Stimulated activated CD8-positive, alpha-beta memory T cell treated with anti-CD3 and anti-CD28 coated beads, Interleukin-4, amount 100 ng/mL, for 1 hour (primary cell): ENCODE measurements at places on chromosomes 12 and 14.

DNA sequence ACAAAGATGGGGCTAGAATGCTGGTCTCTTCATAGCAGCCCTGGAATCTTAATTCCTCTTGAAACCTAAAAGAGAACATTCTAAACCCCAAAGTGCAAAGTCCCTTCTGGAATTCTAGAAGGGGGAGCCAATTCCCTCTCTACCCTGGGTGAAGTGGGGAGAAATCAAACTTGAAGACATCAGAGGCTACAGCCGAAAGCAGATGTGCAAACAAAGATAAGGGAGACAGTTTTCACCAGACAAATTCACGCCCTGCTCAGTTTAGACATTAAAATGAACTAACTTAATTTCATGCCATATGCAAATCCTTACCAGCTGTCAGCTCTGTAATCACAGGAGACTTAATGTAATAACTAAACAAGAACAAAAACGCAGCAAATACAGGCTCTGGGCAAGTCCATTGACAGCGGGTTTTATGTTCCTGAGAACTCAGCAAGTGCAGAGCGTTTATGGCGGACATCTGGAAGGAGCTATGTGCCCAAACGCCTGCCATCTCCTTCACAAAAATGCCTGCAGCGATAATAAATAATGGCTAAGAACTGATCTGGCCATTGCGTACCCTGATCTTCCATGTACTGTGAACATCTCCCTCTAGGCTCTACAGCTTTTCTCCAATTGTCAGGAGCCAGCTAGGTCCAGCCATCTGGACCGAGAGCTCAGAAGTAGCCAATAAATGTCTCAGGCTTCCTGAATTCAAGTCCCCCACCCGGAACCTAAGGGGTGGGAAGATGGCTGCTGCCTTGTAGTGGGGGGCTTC, 19.1 kb upstream of the FICD start:
- DNase-seq = no peak

DNA sequence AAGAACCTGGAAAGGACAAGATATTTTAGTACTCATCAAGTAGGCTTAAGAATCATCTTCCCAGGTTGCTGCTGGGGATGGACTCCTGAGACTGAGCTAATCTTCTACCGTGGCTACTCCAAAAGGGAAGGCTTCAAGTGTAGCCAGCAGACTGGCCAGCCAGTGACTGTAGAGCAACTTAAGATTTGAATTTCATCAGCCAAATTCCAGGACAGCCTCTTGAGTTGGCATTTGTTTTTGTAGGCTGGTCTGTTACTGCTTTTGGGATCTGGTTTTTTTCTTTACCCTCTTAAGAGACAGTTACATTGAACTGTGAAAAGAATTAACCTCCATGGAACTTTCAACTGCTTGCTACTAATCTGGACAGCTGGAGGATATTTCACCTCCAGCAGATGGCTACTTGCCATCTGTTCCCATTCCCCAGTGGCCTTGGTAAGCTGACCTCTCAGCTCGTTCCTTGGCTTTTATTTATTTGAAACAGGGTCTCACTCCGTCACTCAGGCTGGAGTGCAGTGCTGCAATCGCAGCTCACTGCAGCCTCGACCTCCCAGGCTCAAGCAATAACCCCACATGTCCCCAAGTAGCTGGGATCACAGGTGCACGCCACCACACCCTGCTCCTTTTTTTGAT, 20.7 kb downstream of the VTI1B start:
- DNase-seq = no peak

- no peak for DNase-seq
These were observed 222.5 kb downstream of the TMEM117 start for GRCh38 chr12:44058366-44058765.

DNA sequence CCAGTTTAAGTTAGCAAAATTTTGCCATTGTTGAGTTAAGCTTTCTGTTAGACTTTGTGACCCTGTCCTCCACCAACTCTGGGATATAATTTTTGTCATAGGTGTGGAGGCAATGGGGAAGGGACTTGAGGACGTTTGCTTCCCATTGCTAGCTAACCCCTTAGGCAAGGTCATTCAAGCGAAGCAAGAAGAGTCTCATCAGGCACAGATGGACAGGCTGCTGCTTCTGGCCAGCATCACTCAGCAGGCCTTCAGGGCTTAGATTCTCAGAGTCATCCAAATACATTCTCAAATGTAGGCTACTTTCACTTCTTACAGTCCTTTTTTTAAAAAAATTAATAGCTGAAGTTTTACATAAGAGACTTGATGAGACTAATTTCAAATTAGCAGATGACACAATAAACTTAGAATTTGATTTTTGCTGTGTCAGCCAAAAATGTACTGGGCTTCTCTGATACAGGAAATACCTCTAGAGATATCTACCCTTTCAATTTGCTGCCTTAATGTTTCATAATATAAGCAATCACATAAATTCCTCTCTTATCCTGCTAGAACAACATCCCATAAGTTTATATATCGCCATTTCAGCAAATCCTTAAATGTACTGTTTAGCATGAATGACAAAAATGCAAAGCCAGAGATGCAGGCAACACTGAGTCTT, 875.2 kb downstream of the FLRT2 start:
- DNase-seq = no peak

- DNase-seq = no peak
These were observed 105.1 kb upstream of the TMEM260 start for GRCh38 chr14:56474419-56475022.

DNA sequence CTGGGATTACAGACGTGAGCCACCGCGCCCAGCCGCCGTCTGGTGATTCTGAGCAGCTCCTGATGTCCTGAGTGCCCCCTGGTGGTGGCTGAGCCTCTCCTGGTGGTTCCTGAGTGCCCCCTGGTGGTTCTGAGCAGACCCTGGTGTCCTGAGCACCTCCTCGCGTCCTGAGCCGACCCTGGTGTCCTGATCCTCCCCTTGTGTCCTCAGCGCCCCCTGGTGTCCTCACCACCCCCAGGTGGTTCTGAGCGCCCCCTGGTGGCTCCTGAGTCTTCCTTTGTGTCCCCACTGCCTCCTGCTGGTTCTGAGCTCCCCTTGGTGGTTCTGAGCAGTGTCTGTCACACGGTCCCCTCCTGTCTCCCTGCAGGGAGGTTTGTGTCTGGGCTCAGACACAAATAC, 1304.9 kb downstream of the TMEM121 start:
- no peak for DNase-seq

DNA sequence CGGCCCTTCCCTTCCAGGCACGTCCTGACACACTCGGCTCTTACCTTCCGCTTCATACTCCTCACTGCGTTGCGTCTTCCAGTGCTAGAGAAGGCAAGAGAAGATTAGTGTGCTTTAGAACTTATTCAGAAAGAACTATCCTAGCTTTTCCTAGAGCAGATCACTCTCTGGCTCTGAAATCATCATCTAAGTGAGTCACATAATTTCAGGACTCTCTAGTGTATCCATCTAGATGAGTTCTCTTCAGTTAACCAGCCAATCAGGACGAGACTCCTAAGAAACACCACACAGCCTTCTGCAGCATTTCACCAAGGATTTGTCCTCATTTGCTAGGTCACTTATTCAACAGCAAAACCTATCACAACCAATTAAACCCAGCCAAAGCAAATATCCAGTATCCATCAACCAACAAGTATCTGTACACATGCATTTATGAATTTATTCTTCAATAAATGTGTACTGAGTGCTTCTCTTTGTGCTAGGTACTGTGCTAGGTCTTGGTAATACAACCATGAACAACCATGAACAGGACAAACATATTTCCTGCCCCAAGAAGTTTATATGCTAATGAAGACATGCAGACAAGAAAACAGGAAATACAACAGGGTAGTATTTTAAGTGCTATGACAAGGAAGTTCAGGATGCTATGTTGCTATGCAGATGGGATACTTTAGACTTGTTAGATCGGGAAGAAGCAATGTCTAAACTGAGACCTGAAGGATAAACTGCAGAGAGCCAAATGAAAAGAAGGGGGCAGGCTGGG, 52.1 kb downstream of the NIN start:
- no peak for DNase-seq

- no peak for DNase-seq
These were observed 498.9 kb downstream of the DIO2 start for GRCh38 chr14:79712302-79712950.

GRCh38 chr12:121581686-121582429, 1.0 kb upstream of the KDM2B start:
- no peak for DNase-seq

DNA sequence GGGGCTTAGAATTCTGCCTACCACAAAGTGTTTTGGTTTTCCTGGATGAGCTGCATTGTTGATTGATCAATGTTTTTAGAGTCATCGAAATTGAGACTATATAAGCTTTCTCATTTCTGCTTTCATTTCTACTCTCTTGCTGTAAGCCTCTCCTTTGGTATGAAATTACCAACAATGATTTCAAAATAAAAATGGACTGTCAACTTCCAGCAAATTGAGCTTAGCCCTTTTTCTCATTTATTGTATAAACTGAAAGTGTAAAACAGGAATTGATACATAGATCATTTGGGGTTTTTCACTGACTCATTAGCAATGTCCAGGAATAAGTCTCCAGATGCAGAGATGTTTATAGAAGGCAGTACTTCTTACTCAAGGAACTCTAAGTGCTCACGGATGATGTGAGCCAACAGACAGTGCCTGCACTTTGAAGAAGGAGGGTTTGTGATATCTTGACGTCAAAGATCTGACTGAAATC, 20.0 kb upstream of the PCNX1 start:
- no peak for DNase-seq

DNA sequence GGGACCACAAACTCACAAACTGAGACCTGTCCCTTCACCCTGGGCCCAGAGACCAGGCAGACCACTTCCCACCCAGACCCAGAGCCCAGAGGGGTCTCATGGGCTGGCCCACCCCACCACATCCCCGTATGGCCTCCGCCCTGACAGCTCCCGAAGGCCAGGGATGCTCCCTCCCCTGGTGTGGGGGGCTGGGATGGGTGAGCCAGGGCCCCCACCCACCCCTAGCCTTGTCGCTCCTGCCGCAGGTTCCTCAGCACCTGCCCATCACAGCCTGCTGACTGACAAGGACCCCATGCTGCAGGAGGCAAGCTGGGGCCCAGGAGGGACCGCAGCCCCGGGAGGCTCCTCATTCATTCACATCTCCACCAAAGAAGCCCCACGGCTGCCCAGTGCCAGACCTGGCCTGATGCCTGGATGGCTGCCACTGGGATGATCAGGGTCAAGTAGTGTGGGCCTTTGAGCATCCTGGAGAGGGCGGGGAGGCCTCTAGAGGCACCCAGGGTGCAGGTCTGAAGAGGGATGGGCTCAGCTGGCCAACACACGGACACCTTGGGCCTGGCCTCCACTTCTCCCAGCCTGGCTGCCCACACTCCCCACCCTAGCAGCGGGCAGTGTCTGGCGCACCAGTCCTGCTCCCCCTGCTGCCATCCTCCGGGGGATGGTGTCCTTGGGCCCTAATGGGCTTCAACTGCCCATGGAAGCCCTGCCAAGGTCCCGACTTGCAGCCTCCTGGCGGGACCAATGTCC, 24.7 kb upstream of the GPR132 start:
- DNase-seq = no peak

DNA sequence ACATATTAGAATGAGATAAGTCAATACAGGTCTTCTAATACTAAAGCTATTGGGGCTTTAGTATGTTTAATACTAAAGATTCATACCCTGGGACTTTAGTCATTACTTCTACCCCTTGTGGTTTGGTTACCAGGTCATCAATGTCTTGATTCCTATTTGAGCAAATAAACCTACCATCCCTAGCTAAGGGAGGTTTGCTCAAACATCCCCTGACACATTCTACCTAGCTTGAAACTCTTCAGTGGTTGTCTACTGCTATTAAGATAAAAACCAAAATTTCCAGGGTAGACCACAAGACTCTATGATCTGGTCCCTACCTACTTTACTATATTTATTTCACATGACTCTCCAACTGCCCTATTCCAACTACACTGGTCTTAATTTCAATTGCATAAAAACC, 7.3 kb upstream of the C2CD5 start:
- DNase-seq = no peak

- DNase-seq = no peak
These were observed 5.2 kb upstream of the ATG14 start for GRCh38 chr14:55416866-55417265.

DNA sequence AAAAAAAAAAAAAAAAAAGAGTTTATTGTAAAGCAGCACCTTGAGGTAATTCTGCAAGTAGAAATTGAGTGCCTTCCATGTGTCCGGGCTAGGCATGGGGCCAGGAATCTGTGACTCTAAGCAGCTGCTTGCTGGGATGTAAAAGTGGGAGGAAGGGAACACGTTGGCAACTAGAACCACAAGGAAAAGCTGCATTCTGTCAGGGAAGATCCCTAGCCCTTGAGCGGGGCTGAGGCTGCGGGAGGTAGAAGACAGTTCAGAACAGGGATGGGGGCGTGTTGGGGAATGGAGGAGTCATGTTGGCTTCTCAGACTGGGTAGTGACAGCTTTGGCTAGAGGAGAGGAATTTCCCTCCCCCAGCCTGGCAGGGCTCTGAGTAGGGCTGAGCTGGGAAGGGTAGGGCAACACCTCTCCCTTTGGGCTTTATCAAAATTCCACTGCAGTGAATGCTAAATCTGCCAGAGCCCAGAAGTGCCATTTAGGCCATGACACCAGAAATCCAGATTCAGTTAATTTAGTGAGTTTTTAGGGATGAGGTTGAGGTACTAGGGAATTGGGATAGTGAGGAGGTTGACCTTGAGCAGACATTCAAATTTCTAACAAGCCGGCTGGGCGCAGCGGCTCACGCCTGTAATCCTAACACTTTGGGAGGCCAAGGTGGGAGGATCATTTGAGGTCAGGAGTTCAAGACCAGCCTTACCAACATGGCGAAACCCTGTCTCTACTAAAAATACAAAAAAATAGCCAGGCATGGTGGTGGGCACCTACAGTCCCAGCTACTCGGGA, 3.4 kb upstream of the TRAFD1 start:
- DNase-seq = no peak

DNA sequence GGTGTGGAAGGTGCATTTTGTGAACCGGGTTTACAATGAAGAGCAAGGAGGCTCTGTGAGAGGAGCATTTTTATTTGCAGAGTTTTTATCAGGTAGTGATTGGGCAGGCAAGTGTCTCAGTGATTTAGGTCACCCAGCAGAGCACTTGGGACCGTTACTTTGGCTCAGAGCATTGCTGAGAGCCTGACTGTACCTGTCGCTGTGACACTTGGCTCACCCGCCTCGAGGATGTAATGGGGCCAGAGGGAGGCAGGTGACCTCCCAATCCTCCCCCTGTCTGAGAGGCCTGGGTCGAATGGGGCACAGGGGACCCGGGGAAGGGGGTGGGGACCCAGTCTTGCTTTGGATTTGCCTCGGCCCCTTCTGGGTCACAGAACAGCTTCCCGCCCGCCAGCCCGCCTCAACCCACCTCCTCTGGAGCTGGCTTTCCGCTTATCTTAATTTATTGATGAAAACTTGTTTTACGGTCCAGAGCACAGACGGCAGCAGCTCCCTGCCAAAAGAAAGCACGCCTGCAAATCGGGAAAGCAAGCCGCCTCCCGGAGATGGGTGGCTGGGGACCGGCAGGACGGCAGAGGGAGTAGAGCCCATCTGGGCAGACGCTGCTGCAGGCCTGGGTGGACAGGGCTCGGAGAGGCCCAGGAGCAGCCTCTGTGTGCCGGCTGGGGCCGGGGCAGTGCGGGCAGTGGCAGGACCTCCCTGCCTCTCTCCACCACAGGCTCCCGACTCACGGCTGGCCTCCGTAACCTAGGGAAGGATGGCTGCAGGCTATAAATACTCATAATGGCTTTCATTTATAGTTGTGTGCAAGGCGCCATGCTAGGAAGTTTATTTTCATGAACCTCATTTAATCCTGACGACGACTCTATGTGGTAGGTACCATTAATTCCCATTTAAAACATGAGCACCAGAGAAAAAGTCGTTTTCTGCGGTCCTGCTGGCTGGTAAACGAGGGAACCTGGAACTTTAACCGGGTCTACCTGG, 187.1 kb downstream of the TSPAN9 start:
- DNase-seq = no peak

- no peak for DNase-seq
These were observed 4.1 kb upstream of the IGF1 start for GRCh38 chr12:102484428-102484958.
